Prostate gland (tissue), 2 donors: ENCODE measurements at places on chromosomes 1 and 21.
A peak's percentile ranks its signal among the peaks of the same experiment; 100 is the strongest.

DNA sequence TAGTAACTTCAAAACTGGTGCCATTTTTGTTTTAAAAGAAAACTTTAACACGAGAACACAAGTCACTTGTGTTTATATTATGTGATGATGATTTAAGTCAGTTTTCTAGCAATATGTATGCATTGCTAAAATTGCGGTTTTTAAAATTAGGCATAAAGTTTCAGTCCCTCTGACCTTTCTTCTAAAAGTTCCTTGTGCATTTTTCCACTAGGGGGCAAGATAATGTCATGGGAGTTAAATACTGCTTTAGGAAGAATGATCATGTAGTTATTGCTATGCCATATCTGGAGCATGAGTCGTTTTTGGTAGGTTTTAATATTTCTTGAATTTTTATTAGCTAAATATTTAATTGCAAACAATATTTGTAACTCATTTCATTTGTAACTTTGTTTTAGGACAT is 10.7 kb downstream of the CDC7 start:
- DNase-seq, result no peak

GRCh38 chr1:112431038-112431437 is 35.0 kb downstream of the CTTNBP2NL start:
- no peak for DNase-seq

GRCh38 chr21:45087022-45087823 is 12.8 kb downstream of the ADARB1 start:
- no peak for DNase-seq

GRCh38 chr1:84164161-84164560 is 20.1 kb downstream of the PRKACB start:
- no peak for DNase-seq

GRCh38 chr1:115867216-115867615 is 26.3 kb upstream of the NHLH2 start:
- DNase-seq, result no peak

GRCh38 chr1:112409414-112409813 is 13.4 kb downstream of the CTTNBP2NL start:
- DNase-seq, result no peak

- DNase-seq, result no peak
Observed at GRCh38 chr1:22225858-22226589, 83.1 kb upstream of the WNT4 start.

DNA sequence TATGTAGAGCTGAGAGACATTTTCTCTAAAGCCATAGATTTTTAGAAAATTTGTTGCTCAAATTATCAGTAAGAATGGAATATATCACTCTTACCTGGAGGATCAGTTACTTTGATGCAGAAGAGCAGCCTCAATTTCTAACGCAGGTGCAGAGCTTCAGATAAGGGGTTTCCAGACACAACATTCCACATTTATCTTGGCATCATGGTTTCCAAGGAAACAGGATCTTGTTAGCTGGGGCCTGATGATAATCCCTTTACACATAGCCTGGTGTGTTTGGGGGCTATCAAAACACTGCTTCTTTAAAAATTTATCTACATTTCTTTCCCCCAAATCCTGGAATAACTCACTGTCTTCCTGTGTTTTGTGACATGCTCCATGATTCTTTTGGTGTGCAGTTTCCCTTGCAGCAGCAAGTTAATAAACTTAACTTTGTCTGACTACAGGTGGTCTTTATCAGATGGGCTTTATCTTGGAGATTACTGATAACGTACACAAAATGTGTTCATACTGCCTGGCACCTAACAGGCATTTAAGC is 2.7 kb upstream of the STX12 start:
- DNase-seq, result no peak

GRCh38 chr1:66271216-66271903 is 262.6 kb upstream of the SGIP1 start:
- peak; percentile 92 for DNase-seq

DNA sequence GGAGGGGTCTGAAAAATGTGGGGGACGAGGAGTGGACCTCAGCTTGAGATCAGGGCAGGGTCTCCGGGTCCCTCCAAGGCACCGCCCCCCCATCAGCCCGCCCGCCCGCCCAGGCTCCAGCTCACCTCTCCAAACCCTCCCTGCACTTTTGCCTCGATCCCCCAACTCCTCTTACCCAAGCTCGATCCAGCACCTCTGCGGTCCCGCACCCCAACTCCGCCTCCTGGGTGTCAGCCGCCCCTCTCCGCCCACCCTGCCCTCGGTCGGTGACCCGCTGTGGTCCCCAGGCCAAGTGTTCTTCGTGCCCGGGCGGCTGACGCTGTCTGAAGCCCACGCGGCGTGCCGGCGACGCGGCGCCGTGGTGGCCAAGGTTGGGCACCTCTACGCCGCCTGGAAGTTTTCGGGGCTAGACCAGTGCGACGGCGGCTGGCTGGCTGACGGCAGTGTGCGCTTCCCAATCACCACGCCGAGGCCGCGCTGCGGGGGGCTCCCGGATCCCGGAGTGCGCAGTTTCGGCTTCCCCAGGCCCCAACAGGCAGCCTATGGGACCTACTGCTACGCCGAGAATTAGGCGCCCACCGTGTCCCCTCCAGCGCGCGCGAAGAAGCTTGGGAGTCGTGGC is 5.7 kb downstream of the HAPLN2 start:
- DNase-seq, result no peak

DNA sequence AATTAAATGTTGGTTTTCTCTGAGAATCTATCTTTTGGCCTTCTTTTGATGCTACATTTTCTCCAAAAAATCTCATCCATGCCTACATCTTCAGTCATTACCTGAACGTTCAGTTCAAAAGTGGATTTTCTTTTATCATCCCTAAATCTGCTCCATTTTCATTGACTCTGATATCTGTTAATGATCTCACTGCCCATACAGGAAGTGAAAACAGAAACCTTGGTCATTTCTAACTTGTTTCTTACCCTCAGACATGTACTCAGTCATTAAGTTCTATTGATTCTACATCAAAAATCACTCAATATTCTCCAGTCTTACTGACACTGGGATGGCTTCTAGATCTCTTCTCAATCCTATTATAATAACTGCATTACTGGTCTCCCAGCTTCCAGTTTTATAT is 22.7 kb downstream of the PRKACB start:
- DNase-seq, result no peak

DNA sequence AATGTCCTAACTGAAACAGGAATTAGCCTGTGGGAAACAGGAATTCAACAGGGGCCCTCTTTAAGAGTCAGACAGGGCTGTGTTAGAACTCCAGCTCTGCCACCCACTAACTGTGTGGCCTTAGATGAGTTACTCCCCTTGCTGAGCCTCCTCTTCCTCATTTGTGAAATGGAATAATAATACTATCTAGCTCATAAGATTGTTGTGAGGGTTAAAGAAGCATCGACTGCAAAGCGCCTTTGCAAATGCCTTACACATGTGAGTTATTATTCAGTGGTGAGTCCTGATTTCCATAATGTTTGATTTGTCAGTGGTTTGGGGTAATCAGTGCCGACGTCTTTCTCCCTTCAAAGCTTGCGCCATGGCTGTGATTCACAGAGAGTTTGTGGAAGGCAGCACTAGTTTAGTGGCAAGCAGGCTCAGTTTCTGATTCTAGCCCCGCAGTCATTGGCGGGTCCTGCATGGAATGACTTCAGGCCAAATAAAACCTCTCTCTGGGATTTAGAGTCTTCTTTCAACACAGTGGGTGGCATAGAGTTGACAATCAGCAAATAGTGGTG is 388.5 kb downstream of the PLPP3 start:
- no peak for DNase-seq

DNA sequence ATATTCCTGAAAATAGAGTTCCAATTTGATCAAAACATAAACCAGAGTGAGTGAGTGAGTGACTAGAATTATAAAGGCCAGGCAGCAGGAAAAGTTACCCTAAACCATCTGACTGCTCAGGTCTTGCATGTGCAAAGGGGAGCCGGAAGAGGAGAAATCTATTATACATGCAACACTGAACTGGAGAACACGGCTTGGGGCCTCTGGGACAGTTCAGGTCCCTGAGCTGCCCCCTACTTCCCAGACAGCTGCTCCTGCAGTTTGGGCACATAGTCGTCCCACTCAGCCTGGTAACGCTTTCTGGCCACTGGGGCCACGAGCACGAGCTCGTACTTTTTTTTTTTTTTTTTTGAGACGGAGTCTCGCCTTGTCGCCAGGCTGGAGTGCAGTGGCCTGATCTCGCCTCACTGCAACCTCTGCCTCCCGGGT is 40.1 kb downstream of the PTPRC start:
- DNase-seq, result no peak

- DNase-seq, result no peak
Observed at GRCh38 chr1:247557926-247558674, 9.2 kb downstream of the GCSAML start.

DNA sequence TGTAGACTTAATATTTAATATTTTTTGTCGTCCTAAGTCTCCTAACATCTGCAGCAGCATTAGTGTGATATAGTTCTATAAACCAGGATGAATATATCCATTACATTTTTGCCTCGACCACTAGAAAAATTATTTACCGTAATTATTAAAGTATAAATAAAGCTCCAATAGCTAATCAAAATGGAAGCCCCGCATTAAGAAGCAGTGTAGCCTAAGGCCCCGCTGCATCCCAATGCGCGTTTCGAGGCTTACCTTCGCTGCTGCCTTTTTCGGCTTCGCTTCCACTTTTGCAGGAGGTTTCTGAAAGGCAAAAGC is 891 bp downstream of the HMGN1 start:
- no peak for DNase-seq

GRCh38 chr1:160834945-160835565 is 27.6 kb downstream of the CD244 start:
- DNase-seq, result peak; percentile 32

GRCh38 chr1:101451888-101452287 is 215.1 kb downstream of the S1PR1 start:
- DNase-seq, result no peak

GRCh38 chr1:54574158-54574778 is 26.2 kb downstream of the ACOT11 start:
- DNase-seq, result no peak

DNA sequence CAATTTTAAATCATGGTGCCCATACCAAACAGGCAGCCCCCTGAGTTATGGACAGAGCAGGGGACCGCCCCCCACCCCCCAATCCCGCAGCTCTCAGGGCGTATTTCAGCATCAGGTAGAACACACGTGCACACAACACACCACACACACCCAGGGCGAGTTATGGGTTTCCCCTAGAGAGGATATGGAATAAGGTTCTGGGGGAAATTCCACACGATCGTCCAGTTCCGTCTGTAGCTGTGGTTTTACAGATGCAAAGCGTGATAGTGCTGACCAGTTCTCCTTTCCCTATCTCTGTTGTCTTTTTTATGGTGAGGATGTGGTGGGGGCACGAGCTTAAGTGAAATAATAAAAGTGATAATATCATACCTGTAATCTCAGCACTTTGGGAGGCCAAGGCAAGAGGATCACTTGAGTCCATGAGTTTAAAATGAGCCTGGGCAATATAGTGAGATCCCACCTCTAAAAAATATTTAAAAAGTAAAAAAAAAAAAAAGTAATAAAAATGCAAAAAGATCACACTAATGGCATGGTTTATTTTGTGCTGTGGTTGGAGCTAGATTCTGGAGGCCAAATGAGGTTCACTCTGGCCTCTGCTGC is 25.1 kb downstream of the C2CD2 start:
- no peak for DNase-seq

- no peak for DNase-seq
Observed at GRCh38 chr1:177311586-177311985, 140.8 kb downstream of the BRINP2 start.

DNA sequence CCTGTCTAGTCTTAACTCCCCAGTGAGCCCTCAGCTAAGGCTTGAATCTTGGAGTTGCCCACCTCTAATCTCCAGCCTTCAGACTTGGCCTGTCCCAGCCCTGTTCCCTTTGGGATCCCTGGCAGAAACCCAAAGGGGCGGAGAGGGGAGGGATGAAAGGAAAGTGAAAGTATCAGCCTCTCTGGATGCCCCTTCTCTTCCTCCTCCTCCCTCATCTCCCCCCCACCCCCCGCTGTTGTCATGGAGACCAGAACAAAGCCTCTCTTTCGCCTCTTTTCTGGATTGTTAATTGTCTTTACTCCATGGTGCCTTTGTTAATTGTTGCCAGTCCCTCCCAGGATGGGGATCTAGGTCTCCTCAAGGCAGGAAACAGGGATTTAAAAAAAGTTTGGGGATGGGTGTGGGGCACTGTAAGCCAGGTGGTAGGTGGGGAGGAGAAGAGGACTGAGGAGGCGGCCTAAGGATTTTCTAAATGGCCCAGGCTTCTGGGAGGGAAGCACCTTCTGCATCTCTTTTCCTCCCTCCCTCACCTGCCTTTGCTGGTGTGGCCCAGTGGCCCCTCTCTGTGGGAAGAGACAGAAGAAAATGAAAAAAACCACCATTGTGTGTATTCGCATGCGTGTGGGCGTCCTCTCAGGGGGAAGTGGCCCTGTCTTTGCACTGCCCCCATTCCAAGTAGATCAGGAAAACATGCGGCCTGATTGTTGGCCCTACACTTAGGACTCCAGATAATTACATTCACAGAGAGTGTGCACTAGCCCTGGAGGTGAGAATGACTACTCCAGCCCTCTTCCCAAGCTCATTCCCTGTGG is 7.5 kb upstream of the SOX13 start:
- DNase-seq, result no peak

DNA sequence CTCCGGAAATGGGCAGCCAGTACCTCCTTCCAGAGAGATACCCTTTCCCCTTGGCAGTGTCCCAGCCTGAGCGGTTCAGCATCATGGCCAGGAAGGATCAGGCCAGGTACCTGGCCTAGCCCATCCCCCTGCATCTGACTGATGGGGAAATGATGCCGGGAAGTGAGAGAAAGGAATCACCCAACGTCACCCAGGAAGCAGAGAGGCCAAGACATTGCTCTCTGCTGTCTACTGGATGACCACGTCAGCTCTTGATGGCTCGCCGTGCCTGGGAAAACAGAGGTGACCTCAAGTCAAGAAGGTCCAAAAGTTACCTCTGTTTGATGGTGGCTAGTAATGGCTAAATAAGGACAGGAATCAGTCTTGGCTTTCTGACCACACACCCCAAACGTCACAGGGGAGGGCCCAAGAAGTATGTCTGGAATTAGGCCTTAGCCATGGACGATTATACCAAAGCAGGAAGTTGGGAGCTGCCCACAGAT is 79.0 kb downstream of the MRPL37 start:
- no peak for DNase-seq

DNA sequence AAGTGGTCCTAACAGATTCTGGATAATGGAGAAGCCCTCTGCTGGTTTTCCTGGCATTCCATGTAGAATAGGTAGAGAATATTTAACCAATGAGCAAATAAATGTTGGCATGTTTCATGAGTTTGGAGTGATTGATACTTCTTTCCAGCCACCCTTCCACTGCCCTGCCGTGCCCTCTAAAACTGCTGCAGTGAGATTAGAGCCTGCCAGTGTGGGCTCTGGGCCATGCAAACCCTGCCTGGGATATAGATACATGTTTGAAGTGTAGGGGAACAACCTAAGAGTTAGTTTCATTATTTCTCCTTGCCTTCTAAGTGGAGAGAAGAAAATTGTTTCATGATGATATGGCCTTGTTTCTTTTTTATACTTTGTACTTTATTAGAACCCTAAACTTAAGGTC is 10.4 kb downstream of the UBE2Q1 start:
- DNase-seq, result no peak

DNA sequence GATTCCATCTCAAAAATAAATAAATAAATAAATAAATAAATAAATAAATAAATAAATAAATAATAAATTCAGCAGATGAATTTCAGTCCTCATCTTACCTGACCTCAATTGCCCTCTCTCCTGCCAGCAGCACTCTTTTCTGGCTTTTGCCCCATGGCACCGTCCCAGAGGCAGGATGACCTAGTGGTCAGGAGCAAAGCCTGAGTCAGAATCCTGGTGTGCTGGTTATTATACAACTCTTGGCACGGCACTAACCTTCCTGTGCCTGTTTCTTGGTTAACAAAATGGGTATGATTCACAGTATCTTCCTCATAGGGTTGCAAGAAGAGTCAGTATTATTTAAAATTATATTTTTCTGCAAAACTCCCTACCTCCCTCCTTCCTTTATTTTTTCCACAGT is 43.0 kb downstream of the NKAIN1 start:
- no peak for DNase-seq
